T-helper 9 cell (primary cell): ENCODE measurements at places on chromosomes 5 and 9.

GRCh38 chr9:5895782-5896181, 5.1 kb downstream of the MLANA start:
- DNase-seq, result no peak

GRCh38 chr9:136644593-136645351, 17.9 kb upstream of the EGFL7 start:
- peak; percentile 55 for DNase-seq

- DNase-seq, result no peak
These were observed 74.2 kb downstream of the SHB start for GRCh38 chr9:37994639-37995347.

DNA sequence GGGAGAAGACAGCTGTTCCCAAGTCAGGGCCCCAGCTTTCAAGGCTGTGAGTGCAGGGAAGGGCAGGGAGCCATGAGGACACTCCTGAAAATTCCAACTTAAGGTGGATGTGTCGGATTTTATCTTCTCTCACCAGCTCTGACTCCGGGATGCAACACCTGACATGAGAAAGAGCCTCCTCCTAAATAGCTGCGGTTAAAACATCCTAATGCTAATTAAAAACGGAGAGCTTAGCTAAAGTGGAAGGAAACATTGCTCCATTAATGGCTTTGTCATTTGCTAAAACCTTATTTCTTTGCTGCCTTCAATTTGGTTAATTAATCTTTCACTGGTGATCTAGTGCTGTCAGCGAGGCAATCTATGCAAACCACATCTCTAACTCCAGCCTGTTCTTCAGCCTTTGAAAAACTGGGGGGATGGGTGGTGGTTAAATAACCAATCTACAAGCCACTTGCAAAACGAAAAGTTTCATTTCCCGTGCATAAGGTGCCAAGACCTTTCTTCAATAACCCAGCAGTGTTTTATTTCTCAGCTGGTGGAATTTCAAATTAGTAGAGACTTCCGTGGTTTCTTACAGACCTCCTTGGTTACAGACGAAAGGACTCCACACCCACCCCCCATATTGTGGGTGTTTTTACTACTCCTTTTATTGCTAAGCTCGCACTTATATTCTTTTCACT, 379.6 kb downstream of the MLLT3 start:
- DNase-seq, result no peak

- no peak for DNase-seq
These were observed 30.1 kb upstream of the MUSK start for GRCh38 chr9:110638381-110638954.

- no peak for DNase-seq
These were observed 121.1 kb downstream of the FBXL7 start for GRCh38 chr5:15621094-15621493.

DNA sequence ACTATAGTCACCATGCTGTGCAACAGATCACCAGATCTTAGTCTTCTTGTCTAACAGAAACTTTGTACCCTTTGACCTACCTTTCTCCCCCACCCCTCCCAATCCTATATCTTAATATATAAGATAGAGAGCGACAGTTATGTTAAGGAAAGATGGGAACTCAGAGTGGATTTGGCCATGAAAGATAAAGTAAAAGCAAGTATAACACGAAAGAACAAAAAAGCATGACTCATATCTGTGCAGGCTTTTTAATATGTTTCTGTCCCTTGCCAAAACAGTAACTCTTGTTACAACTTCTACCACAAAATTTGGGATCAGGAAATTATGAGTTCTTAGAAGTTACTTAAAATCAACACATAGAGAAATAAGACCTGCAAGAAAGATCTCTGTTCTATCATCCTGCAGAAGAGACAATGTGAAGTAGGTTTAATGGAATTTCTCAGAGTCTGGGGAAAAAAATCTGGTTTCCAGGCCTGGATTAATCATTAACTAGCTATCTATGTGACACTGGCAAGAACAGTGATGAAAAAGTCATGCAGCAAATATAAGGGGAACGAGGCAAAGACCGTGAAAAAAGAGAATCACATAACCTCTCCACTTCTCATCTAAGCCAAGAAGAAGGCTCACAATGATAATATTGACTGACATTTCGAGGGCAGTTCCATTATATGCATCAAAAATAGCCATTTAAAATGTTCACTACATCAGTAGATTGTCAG, 18.6 kb downstream of the BAAT start:
- DNase-seq, result no peak

- no peak for DNase-seq
These were observed 35.8 kb downstream of the IZUMO3 start for GRCh38 chr9:24509850-24510249.

DNA sequence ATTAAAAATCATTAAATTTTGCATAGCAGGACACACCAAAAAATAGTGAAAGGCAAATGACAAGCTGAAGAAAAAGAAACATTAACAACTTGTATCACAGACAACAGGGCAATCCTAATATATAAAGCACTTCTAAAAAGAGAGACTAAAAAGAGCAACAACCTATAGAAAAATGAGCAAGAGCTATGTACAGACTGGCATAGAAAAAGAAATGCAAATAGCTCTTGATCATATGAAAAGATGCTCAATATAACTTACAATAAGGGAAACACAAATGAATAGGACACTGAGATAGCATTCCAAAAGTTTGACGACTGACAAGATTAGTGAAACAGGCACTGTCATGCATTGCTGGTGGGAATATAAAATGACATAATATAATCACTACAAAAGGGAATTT, 235.9 kb downstream of the SEC61B start:
- DNase-seq, result no peak

DNA sequence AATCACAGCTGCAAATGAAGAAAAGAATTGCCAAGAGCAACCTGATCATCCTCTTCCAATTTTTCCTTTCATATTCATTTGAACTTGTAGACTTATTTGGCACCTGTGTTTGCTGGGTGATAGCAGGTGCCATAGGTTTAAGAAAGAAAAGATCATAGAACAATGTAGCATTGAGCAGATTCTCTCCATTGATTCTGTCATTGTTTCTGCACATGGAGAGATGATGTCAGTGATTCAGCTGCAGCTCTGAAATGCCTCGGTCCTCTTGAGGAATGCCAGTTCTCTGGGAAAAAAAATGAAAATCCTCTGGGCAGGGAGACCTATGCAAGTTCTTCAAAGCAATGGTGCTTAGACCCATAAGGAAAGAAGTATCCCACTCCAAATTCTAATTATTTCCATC, 418.1 kb upstream of the KLF4 start:
- DNase-seq, result no peak

- DNase-seq, result no peak
These were observed 1043.4 kb upstream of the CDH10 start for GRCh38 chr5:25688156-25688555.

DNA sequence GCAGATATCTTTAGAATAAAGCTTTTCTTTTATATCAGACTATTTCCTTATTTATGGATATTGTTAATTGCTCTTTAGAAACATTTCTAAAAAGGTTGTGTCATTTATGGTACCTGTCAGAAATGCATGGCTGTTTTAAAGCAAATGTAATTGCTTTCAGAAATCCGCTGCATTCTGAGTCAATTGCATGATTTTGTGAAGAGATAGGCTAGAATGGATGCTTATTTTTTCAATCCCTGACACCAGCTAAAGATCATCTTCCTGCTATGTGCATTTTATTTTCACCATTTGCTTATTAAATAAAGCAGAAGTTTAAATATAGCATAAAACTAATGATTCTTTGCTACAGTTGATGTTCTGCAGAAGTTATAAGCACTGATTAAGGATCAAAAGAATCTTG, 170.2 kb upstream of the C9orf72 start:
- no peak for DNase-seq

DNA sequence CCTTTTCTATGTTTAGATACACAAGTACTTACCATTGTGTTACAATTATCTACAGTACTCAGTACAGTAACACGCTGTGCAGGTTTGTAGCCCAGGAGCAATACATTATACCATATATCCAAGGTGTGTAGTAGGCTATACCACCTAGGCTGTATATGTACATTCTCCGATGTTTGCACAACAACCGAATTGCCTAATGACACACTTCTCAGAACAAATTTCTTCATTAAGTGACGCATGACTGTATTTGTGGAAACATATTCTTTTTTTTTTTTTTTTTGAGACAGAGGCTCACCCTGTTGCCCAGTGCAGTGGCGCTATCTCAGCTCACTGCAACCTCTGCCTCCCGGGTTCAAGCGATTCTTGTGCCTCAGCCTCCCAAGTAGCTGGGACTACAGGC, 4.0 kb upstream of the RAD23B start:
- DNase-seq, result no peak
